ENCODE measurements at places on chromosomes 1 and 21.

- no peak for DNase-seq
Measured at GRCh38 chr1:56963667-56964066, 2.1 kb downstream of the C8B start.

- DNase-seq = no peak
Measured at GRCh38 chr1:8294170-8294697, 23.7 kb upstream of the SLC45A1 start.

GRCh38 chr1:109357616-109358015 is 40.1 kb downstream of the SORT1 start:
- no peak for DNase-seq

GRCh38 chr1:215665215-215665614 is 98.1 kb downstream of the KCTD3 start:
- DNase-seq = no peak

GRCh38 chr1:247121382-247121781 is 17.2 kb upstream of the ZNF669 start:
- DNase-seq = no peak

DNA sequence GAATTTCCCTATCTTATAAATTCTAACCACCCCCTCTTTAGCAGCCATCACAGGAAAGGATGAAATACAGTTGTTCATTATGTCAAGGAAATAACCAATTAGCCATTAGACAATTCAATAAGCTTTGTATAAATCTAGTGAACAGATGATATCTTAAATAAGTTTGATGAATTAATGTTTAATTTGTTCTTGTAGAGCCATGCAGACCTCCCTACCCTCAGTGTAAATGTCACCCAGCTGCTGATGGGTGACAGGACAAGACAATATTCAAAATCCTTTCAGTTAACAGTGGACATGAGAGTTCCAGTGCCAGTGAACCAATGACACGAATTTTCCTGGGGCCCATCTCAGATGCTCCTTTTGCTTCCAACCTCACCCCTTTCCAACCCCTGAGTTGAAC is 395.9 kb downstream of the KCTD3 start:
- no peak for DNase-seq

GRCh38 chr21:15031790-15032357 is 32.9 kb downstream of the NRIP1 start:
- no peak for DNase-seq

DNA sequence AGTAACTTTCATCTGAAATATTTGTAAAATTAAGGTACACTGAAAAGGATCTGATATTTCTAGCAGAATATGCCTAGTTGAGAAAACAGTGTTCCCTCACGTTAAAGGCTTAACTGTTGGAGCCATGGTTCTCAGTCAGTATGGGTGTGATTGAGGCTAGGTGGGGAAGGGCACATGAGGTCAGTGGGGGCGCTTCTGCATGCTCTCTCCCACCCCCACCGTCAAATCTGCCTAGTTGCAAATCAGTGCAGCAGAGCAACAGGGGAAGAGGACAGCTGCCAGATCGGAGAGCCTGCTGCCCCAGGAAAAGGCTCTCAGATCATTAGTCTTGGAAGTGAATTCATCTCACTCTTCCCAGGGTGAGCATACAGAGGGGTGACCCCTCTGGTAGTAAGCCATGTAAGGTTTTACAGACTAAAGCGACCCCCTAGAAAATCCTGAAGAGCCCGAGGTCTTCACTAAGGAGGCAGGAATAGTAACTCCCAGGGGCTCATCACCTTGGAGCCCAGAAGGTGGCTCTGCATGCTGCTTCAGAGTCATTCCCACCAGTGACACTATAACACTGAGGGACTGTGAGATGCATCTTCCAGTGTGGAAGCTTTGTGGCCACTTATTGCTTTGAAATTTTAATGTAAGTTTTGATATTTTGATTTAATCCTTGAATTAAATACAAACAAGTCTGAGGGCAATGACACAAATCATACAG is 83.1 kb upstream of the BARHL2 start:
- no peak for DNase-seq

DNA sequence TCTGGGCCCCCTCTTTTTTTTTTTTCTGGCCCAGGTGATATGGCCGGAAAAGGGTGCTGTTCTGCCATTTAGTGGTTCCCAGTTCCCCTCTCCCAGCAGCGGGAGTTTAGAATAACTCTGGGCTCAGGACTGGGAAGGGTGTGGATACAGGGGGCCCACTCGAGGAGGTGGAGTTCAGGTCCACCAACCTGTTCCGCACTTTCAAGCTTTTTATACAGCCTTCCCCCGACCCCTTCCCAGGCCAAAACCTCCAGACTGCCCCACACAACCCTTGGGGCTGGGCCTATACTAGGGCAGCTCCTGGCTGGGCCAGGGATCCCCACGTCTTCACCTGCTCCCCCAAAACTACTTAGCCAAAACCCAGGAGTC is 402 bp downstream of the PLEKHG5 start:
- DNase-seq = no peak

DNA sequence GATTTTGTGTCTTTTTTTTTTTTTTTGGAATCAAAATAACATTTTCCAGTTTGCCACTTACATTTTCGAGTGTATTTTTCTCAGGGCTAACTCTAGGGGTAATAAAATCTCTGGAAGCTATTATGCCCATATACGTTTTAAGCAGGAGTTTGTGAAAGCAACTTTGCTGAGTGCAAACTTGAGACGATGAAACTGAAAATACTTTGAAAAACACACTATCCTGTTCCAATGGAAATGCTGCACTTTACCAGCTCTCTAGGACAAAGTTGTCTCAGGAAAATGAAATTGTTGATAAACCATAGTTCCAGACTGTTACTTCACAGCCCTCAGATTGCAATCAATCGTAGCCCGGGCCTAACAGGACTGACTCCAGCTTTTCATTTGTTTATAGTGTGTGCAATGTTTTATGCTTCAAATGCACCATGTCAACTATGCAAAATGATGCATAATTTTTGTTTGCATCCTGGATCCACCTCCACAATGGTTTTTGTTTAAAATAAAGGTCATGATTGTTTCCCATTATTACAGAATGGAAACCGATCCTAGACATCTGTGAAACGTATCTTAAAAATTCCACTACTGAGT is 220.6 kb upstream of the PKN2 start:
- no peak for DNase-seq

GRCh38 chr1:209202830-209203532 is 380.5 kb upstream of the CAMK1G start:
- DNase-seq = peak; percentile 62

DNA sequence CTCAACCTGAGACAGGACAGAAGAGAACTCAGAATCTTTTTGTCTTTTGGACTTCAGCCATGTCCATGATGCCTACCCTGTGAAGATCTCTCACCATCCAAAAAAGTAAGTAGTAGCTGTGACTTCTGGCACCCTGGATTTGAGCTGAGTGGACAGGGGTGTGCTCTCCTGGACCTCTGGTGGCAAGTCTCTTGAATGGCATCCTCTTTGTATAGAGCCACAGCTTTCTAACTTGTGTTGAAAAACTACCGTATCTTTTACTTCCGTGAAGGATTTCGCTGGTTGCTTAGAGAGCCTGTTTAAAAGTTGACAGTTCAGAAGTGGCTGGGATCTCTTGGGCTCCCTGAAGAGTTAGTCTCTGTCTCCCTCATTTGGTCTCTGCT is 1.8 kb downstream of the MFN2 start:
- no peak for DNase-seq

DNA sequence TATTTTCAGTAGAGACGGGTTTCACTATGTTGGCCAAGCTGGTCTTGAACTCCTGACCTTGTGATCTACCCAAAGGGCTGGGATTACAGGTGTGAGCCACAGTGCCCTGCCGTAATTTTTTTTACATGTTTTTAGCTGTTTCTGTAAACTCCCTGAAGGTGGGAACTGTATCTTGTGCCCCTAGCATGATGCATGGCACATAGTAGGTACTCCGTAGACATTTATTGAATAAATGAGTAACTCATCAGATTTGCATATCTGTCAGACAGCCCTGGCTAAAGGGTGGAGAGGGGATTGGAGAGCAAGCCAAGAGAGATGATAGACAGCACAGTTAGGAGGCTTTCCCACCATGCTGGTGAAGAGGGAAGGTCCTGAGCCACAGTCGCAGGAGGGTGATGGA is 247.2 kb downstream of the NFIA start:
- no peak for DNase-seq

- DNase-seq = no peak
Measured at GRCh38 chr21:42744520-42745445, 91.4 kb downstream of the PDE9A start.

DNA sequence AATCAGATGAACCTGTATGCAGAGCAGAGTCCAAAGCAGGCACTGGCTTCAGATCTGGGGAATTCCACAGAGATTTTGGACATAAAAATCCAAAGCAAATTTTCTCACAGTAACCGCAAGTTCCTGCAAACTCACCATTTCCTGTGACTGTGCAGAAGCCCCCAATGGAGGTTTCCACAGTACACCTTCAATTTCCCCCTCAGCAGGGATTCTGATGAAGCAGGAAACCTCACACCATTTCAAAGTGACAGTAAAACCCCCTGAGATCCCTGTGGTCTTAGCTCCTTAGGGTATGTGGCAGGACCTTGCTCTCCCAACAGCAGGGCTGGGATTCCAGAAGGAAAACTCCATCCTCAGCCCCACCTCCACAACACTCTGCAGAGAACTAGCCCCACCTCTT is 6.0 kb upstream of the TGFBR3 start:
- no peak for DNase-seq

- no peak for DNase-seq
Measured at GRCh38 chr21:38086580-38086979, 170.2 kb upstream of the KCNJ15 start.

GRCh38 chr1:100398648-100399047 is 46.3 kb downstream of the CDC14A start:
- no peak for DNase-seq

- no peak for DNase-seq
Measured at GRCh38 chr1:226873771-226874578, 3.6 kb downstream of the PSEN2 start.

DNA sequence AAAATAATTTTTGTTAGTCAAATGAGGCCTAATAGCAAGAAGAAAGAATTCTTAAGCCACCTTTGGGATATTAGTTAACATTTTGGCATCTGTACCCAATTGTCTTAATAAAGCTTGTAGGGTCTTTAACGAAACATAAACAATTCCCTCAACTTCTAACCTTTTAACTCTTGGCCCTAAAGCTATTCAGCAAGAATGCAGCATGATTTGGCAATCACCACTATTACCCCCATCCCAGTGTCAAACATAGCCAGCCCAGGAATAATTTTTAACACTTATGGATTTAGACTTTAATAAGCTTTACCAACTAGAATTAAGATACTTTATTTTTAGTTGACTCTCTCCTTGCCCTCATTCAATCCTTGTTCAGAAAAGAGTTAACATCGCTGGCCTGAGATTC is 2.5 kb upstream of the SLC16A4 start:
- DNase-seq = no peak

GRCh38 chr1:52253421-52253820 is 111.5 kb downstream of the ZFYVE9 start:
- DNase-seq = peak; percentile 15

- no peak for DNase-seq
Measured at GRCh38 chr1:181141431-181141910, 53.0 kb downstream of the IER5 start.

GRCh38 chr1:241024834-241025233 is 332.2 kb downstream of the RGS7 start:
- DNase-seq = no peak

- DNase-seq = no peak
Measured at GRCh38 chr1:73886716-73887115, 311.3 kb downstream of the LRRIQ3 start.

GRCh38 chr21:39098696-39099200 is 84.5 kb downstream of the PSMG1 start:
- no peak for DNase-seq

Data from HEK293T (cell line).